Ascending aorta (tissue), 2 donors: ENCODE measurements at places on chromosomes 3 and 15.

- no peak for DNase-seq
Observed at GRCh38 chr3:28267984-28268849, 26.8 kb downstream of the CMC1 start.

GRCh38 chr15:36951731-36952247 is 148.6 kb downstream of the MEIS2 start:
- DNase-seq = no peak

GRCh38 chr3:13016083-13016720 is 57.0 kb downstream of the IQSEC1 start:
- DNase-seq = no peak

DNA sequence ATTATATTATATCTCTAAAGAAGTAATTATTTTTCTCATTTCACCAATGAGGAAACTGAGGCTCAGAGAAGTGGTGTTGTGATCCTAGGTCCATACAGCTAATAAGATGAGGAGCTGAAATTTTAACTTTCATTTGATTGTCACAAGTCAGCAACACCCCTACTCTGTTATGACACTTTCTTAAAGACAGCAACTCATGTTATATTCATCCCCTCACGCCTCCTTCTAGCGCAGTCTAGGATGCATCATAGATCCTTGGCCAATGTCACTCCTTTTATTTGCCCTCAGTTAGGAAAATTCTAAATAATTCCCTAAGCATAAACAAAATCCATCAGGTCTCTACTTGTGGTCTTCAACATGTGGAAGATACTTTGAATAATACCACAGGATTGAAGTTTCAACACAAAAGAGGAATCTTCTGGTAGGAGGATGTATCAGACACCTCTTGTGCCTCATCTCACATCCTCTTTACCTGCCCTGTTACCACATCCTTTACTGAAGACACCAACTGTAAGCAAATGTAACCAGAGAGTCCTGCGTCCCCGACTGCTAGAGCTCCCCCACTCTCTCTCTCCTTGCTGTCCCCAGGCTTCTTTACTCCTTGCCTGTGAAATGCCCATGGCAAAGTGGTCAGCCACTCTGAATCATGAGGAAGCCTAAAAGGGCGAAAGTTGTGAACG is 53.7 kb downstream of the TRIM42 start:
- DNase-seq = no peak

- DNase-seq = no peak
Observed at GRCh38 chr15:60722328-60723112, 243.6 kb upstream of the ICE2 start.

- no peak for DNase-seq
Observed at GRCh38 chr15:75677465-75678323, 30.0 kb downstream of the SNX33 start.

GRCh38 chr3:125103406-125103805 is 47.6 kb upstream of the HEG1 start:
- no peak for DNase-seq

DNA sequence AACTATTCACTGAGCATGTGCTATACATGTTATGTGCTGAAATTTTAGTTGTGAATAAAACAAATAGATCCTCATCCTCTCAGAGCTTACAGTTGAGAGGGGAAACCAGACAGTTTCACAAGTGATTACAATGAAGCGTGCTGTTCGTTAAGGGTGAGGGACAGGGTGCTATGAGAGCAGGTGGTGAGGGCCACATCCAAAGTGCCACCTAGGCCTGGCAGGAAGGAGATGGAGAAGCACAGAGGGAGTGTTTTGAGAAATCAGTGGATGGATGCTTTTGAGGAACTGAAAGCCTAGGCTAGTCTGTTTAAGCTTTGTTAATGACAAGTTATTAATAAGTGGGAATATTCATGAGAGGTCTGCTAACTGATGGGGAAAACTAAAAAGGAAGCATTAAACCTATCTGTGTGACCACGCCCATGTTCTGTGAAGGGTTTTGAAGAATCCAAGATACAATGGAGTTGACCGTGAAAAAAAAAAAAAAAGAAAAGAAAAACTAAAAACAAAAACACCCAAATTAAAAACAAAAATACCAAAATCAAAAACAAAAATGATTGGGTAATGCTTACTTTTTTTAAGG is 7.3 kb downstream of the MCTP2 start:
- DNase-seq = no peak

DNA sequence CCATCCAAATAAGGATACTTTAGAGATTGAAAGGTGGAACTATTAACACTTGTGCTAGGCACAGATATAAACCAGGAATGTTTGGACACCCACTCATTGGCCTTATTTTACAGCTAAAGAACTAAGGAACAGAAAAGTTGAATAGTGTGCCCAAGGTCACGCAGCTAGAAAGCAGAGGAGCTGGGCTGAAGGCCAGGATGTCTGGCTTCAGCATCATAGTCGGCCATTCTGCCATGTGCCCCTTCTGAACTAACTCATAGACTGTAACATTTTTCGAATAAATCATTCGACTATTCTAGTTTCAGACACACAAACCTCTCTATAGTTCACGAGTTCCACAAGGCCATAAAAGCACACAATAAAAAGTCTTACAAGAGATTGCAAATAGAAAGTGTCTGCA is 71.1 kb downstream of the SUMF1 start:
- DNase-seq = no peak

GRCh38 chr3:116242825-116243224 is 202.5 kb downstream of the LSAMP start:
- DNase-seq = no peak

GRCh38 chr15:46815240-46815639 is 902.1 kb upstream of the SEMA6D start:
- no peak for DNase-seq

- DNase-seq = no peak
Observed at GRCh38 chr3:127371846-127372245, 84.0 kb upstream of the PRR20G start.

GRCh38 chr3:47908744-47909143 is 105.8 kb downstream of the DHX30 start:
- no peak for DNase-seq
